ENCODE measurements at places on chromosomes 7 and 10.
A peak's percentile ranks its signal among the peaks of the same experiment; 100 is the strongest.

GRCh38 chr7:38704751-38705150 lies 73.6 kb upstream of the AMPH start:
- DNase-seq = no peak

GRCh38 chr10:86666538-86666937 lies 1.8 kb upstream of the LDB3 start:
- no peak for DNase-seq

- DNase-seq = no peak
These were observed 3.0 kb downstream of the PGAM2 start for GRCh38 chr7:44062180-44062902.

- DNase-seq = peak; percentile 12
These were observed 2.1 kb upstream of the SAMD9L start for GRCh38 chr7:93150200-93150835.

GRCh38 chr10:102769375-102770107 lies 25.8 kb downstream of the WBP1L start:
- no peak for DNase-seq

- DNase-seq = no peak
These were observed 24.7 kb downstream of the ANTXRL start for GRCh38 chr10:46311501-46311951.

DNA sequence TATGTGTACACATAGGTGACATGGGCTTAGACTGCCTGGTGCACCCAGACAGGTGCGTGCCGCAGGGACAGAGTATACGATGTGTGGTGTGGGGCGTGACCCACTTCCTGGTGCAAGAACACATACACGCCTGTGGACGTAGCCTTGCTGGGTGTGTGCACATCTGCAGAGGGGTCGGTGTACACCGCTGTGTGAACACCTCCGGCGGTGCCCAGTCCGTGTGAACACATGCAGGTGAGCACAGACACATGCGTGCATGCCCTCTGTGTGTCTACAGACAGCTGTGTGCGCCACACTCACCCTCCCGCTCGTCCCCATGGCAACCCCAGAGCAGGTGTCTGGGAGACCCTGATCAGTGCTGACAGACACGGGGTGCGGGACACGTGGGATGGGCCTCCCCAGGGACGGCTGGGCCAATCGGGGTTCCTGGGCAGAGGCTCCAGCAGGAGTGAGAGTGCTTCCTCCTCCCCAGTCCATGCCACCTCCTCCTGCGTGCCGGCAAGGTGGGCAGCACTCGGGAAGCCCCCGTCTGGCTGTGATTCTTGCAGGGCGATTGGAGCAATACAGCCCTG lies 23.4 kb downstream of the ELFN1 start:
- no peak for DNase-seq

DNA sequence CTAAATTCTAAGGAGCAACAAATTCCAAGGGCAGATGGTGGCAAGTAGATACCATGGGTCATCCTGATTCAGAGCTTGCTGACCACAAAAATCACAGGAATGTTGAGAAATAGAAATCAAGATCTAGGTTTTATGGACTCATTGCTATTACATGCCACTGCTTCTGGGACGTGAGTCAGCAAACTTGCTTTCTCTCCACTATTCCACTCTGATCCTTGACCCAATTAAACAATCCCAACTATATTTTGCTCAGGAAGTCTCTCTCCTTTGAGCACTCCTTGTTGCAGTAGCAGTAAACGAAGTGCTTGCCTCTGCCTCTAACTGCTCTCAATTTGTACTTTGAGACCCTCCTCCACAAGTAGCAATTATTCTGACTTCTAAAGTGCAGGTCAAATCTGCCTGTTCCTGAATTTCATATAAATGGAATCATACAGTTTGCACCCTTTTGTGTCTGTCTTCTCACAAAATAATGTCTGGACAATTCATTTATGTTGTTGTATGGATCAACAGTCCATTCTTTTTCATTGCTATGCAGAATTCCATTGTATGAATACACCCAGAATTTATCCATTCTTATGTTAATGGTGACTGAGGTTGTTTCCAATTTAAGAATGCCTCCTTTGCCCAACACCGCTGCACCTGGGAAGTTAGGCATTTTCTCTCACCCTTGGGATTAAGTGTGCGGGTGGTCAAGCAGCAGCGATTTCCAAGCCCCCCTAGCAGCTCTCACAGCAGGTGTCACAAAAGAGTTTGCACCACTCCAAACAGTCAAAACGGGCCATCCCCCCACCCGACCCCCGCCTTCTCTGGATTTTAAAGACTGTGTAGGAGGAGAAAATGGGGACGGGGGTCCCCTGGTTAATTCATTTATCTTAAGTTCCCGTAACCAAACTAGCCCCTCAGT lies 35.9 kb downstream of the ACSM6 start:
- peak; percentile 94 for DNase-seq
